ENCODE measurements at places on chromosomes 3 and 15. TPM values are rescaled to one million over a fixed set of nuclear protein-coding genes. Genes with fewer than 3 reads are reported as not detected.

DNA sequence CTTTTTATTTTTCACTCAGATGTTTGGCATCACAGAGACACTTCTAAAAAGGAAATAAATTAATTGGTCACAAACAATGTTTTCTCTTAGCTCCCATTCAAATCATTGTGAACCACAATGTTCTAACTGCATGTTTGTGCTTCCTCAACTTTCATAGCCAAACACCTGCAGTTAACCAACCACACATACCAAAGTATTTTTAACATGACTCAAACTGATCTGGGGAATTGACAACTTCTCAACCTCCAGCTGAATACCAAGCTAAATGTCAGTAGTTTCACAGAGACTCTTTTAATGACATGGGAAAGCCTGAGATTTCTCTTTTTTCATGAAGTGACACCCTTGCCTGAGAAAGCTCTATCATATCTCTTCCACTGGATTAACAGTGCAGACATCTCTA, 217.9 kb upstream of the MME start:
- no peaks in the 10 kb centered on the region for H3K36me3 ChIP-seq
- no peak for DNase-seq
- no peak overlapping the region for H3K4me3 ChIP-seq
- no peak overlapping the region for H3K27ac ChIP-seq
- H3K4me1 ChIP-seq: no peaks in the 10 kb centered on the region

GRCh38 chr3:15154326-15154725, 51.7 kb upstream of the CAPN7 start:
- no peak for DNase-seq
- no peaks in the 10 kb centered on the region for H3K36me3 ChIP-seq
- H3K4me3 ChIP-seq: no peak overlapping the region
- no peaks in the 10 kb centered on the region for H3K27me3 ChIP-seq
- H3K27ac ChIP-seq: no peak overlapping the region
- H3K4me1 ChIP-seq: no peaks in the 10 kb centered on the region

DNA sequence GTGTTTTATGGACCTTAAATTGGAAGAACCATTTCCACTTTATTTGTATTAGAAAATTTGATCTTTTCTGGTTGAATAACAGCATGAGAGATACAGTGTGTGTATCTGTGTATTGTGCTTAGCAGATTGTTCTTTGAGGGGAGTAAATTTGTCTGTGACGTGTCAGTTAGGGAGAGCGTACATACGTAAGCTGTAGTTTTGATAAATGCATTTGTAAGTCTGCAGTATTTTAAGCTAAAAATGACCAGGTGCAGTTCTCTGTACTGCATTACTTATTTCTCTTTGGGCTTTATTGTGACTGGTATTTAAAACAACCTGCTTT, 264.8 kb downstream of the ROBO2 start:
- DNase-seq: no peak
- H3K36me3 ChIP-seq: no peaks in the 10 kb centered on the region
- H3K27ac ChIP-seq: no peak overlapping the region

DNA sequence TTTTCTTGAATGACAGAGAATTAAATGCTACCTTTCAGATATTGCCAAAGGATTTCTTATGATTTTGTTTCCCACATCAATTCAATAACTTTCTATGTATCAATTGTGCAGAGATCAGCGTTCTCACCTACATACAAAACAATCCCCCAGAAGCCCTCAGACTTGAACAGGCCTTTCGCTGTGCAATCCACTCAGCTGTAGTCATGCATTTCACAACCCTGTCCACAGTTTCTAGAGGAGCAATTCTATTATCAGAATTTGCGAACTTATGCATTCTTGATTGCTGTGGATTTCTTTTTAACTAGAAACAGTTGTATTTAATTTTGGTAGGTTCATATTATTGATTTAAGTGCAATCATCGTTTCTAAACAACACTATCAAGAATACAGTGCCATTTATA, 13.7 kb upstream of the ALCAM start:
- H3K4me3 ChIP-seq: no peak overlapping the region
- H3K4me1 ChIP-seq: no peaks in the 10 kb centered on the region
- no peaks in the 10 kb centered on the region for H3K27me3 ChIP-seq
- H3K27ac ChIP-seq: no peak overlapping the region
- no peak for DNase-seq

DNA sequence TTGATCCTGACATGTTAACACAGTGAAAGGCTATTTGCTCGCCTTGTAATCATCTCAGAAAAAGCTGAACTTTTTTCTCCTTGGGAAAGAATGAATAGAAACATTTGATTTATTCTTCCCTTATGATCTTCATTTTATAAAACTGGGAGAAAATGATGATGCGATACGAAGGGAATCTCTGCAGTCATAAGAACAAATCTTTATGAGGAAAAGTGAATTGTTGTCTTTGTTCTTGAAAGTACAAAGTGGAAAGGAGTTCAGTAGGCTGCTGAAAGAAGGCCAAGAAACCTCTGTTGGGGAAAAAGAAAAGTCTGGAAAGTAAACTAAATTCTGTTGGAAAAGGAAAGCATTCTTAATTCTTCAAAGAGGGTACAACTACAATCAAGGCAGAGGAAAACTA, 248.8 kb downstream of the NSUN3 start:
- no peaks in the 10 kb centered on the region for H3K36me3 ChIP-seq
- DNase-seq: no peak
- no peaks in the 10 kb centered on the region for H3K4me1 ChIP-seq
- no peak overlapping the region for H3K27ac ChIP-seq
- no peak overlapping the region for H3K4me3 ChIP-seq

- peak; percentile 62 for DNase-seq
- peaks cover 43% of the 10 kb centered on the region for H3K4me1 ChIP-seq
- no peaks in the 10 kb centered on the region for H3K27me3 ChIP-seq
- peak overlapping the region; percentile 93 for H3K27ac ChIP-seq
These were observed 8.9 kb downstream of the XIRP1 start for GRCh38 chr3:39183211-39184080.

DNA sequence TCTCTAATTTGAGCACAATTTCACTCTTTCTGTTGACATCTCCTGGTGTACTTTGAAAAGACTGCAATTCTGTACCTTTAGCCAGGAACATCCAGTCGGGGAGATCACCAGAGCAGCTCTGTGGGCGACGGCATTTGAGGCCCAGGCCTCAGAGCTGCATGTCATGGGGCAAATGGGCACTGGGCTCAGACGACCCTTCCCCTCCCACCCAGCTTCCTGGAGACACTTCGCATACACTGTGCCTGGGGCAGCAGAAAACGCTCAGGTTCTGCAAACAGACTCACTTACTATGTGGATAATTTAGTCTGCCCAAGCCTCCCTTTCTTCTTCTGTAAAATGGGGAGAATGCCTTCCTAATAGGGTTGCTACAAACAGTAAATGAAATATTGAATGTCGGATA, 96.9 kb downstream of the HMG20A start:
- H3K27me3 ChIP-seq: no peaks in the 10 kb centered on the region
- no peak for DNase-seq
- no peak overlapping the region for H3K4me3 ChIP-seq
- H3K27ac ChIP-seq: no peak overlapping the region
- H3K4me1 ChIP-seq: no peaks in the 10 kb centered on the region
- no peaks in the 10 kb centered on the region for H3K36me3 ChIP-seq

- H3K36me3 ChIP-seq: peaks cover 2% of the 10 kb centered on the region
- no peaks in the 10 kb centered on the region for H3K27me3 ChIP-seq
- no peak overlapping the region for H3K4me3 ChIP-seq
- no peaks in the 10 kb centered on the region for H3K4me1 ChIP-seq
- no peak overlapping the region for H3K27ac ChIP-seq
- no peak for DNase-seq
These were observed 16.7 kb downstream of the ALS2CL start for GRCh38 chr3:46676601-46677410.

DNA sequence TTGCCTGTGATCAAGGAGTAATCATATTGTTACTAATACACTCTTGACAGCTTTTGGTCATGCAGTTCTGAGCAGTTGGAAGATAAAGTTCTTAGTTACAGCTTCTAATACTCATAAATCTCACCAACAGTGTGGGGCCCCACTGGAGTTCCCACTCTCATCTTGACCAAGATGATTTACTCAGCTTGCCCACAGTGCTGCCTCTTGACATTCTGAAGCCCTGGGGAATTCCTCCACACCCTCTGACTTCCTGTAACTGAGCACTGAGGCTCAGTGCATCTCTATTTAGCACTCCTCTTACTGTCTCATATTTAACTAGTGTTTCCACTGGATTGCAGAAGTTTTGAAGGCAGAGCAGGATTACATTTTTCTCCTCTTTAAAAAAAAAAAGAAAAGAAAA, 1.9 kb upstream of the ARL6IP5 start:
- H3K36me3 ChIP-seq: no peaks in the 10 kb centered on the region
- no peak overlapping the region for H3K4me3 ChIP-seq
- peaks cover 69% of the 10 kb centered on the region for H3K4me1 ChIP-seq

Gene ATP8B4
- total RNA-seq: 9.4 TPM

Gene PAQR5
- total RNA-seq: 28.4 TPM

Gene KLF13
- total RNA-seq: 231 TPM

Data from upper lobe of left lung (tissue), 6 donors.